ENCODE measurements at places on chromosomes 3 and 15.

DNA sequence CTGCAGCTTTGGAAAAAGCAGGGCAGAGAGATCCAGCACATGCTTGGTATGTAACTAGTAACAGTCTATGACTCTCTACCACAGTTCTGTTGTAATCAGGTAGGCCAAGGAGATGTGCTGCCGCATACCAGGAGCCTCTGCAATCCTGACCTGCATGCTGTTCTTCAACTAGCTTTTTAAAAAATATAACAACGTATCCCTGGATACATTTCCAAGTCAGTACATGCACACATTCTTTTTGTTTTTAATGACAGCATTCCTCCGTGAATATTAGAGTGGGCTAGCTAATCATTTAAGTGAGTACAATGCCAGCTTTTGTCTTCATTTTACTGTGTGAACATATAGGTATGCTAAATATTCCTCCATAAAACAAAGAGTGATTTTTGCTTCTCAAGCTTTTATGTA lies 437.8 kb downstream of the RBMS3 start:
- no peak for DNase-seq

GRCh38 chr15:41772720-41773331 lies 1.5 kb upstream of the MAPKBP1 start:
- DNase-seq, result peak; percentile 70

GRCh38 chr15:45162771-45163507 lies 24.8 kb downstream of the SHF start:
- peak; percentile 74 for DNase-seq

GRCh38 chr3:18841422-18842343 lies 306.6 kb upstream of the KCNH8 start:
- DNase-seq, result no peak

GRCh38 chr3:69319652-69320051 lies 66.2 kb downstream of the FRMD4B start:
- DNase-seq, result no peak

DNA sequence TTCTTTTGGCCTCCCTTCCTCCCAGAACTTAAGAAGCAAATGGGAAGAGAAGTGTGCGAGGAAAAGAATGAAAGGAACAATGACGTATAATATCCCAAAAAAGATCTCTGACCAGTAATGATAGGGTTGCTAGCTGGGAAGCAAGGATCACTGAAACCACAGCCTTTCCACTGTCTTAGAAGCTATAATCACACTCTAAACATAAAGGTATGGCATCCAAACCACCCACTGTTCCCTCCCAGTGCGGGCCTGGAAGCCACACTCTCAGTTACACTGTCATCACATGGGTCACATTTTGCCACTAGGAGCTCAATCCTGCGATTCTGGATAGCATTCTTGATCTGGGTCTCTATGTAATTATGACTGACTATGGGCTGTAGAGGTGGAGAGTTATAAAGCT lies 131.6 kb upstream of the HACD2 start:
- DNase-seq, result no peak

GRCh38 chr3:10319804-10320203 lies 1.1 kb downstream of the SEC13 start:
- no peak for DNase-seq

DNA sequence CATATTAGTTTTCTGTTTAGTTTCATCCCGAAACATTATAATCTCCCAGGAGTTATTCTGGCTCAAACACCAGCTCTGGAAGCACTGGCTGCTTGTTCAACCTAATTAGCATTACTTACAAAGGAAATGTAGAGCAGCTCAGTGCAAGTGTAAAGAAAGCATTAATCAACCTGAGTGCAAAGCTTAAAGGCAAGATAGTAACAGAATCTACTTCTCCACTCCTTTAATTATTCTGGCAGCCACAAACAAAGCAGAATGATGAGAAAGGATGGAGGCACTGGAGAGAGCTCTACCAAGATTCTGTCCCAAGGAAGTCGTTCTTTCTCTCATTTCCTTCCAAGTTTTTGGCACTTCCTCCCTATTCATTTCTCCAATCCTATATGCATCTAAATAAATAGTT lies 1384.0 kb downstream of the ZPLD1 start:
- no peak for DNase-seq

- no peak for DNase-seq
Observed at GRCh38 chr15:25611603-25612002, 172.8 kb upstream of the UBE3A start.

Measured in activated CD4-positive, alpha-beta memory T cell treated with anti-CD3 and anti-CD28 coated beads, Interleukin-2, amount 10 ng/mL, durations not matched to agents 7 days and 5 days (primary cell).